ENCODE measurements at places on chromosomes 12 and 14. TPM values are rescaled to one million over a fixed set of nuclear protein-coding genes. Genes with fewer than 3 reads are reported as not detected.

RIC8B gene
- 17.6 TPM for total RNA-seq

- ATAC-seq: peak; percentile 38
Measured at GRCh38 chr12:93571365-93571924, 1.0 kb upstream of the SOCS2 start.

DNA sequence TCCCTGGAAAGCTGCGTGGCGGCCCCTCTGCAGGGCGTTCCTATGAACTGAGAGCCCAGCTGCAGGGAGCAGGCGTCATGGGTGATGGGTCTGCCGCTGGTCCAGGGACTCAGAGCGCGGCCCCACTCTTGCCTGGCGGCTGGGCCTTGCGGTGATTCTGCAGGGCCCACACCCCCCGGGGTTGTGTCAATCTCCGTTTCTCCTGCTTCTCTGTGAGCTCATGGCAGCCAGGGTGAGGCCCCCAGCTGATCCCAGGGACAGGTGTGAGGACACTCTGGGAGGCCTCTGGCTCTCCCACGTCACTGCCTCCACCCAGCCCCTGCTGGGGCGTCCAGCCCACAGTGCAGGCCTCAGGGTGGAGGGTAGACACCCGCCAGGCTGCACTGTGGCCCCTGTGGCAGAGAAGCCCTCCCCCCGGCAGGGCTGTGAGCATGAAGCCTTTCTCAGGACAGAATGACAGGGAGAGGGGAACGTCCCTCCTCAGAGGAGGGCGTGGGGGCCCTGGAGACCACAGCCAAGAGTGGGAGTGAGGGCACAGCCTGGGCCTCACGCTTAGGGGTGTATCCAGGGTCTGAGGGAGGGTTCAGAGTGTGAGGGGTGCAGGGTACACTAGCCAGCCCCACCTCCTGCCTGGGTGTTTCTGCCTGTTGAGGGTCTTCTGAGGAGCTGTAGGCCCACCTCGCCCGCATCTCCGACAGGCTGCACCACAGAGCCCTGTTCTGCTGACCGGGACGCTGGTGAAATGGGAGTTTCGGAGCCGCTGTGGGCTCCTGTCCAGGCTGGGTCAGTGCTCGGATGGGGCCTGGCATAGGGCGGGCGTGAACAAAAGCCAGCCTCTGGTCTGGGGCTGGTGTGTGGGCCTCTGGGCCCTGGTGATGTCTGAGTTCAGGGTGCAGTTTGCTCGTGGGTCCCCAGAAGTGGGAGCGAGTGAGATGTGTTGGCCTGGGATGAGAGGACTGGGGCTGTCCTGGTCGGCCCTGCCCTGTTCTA lies 26.7 kb upstream of the CRIP2 start:
- peak; percentile 4 for ATAC-seq

DNA sequence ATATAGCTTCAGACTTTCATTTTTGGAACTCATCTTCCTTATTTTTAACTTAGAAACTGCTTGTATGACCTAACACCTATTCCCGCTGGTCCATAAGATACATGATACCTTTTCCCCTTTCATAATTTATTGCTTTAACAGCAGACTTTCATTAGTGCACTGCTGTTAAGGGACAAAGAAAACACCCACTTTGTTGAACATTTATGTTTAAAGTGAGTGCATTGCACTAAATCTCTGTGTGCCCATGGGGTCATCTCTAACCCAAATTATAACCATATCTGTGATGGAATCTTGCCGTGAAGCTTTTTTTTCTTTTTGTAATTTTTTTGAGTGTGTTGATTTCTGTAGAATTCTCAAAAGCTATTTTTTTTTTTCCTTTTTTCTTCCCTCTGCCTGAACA lies 261.8 kb downstream of the TMTC2 start:
- no peak for ATAC-seq

DNA sequence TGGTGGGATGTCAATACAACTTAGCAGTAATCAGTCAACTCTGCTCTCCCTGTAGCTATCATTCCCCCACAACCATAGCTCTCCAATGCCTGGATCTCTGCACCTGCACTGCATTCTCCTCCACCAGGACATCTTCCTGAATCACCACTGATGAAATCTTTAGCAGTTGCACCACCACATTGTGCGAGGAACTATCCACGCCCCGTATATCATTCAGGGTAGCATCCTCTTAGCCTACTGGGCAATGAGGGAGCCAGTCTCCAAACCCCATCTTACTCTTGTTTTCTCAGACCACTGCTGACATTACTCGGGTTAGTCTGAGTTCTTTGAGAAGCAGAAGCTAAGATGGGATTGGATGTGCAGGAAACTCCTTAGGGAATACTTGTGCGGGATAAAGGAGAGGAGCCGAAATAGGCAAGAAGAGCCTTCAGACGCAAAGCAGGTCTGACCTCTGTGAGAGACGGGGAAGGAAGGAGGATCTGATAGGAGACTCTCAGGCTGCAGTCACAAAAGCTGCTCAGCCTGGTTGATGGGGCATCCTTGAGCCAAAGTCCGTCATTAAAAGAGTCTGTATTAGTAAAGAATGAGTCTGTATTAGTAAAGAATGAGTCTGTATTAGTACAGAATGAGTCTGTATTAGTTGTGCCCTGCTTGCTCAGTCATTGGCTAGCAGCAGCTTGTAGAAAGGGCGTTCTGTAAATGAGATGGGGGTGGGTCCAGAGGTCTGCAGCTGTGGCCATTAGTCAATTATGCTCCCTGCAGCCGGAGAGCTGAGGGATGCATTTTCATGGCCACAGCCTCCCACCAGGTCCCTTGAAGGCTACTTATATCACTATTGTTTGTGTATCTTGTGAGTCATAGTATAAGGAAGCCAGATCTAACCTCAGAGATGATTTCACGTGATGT lies 49.6 kb upstream of the RASSF3 start:
- peak; percentile 43 for ATAC-seq

DNA sequence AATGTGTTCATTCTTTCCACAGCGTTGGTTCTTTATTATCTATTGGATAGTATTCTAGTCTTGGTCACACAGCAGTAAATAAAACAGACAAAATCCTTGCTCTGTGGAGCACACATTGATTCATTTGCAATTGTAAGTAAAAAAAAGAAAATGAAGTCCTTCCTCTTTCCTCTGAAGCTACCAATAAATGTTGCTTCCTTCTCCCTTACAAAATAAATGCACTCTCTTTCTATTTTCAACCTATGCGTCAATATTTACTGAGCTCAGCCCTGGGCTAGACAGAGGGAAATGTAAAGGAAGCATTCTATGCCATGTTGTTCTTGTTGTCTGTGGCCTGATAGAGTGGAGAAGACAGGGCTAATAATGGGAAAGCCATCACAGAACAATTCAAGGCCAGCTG lies 2.9 kb downstream of the ABHD12B start:
- no peak for ATAC-seq

Measured in gastroesophageal sphincter (tissue), 4 donors.